ENCODE measurements at places on chromosomes 7 and 10.

DNA sequence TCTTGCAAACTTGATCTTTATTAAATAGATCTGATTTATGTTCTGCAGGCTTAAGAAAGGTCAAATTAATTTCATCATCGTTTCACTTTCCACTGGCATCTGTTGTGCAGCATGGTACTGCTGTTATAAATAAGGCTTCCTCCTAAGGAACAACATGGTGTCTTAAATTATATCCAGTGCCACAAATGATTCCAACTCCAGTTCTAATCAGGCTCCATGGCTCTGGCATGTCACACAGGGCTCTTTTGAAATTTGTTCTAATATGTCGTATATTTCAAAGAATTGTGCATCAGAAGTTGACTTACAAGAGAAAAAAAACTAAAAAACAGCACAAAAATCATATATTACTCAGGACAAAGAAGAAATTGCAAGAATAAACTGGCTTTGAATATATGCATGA, 1090.8 kb upstream of the CELF2 start:
- DNase-seq, result no peak

DNA sequence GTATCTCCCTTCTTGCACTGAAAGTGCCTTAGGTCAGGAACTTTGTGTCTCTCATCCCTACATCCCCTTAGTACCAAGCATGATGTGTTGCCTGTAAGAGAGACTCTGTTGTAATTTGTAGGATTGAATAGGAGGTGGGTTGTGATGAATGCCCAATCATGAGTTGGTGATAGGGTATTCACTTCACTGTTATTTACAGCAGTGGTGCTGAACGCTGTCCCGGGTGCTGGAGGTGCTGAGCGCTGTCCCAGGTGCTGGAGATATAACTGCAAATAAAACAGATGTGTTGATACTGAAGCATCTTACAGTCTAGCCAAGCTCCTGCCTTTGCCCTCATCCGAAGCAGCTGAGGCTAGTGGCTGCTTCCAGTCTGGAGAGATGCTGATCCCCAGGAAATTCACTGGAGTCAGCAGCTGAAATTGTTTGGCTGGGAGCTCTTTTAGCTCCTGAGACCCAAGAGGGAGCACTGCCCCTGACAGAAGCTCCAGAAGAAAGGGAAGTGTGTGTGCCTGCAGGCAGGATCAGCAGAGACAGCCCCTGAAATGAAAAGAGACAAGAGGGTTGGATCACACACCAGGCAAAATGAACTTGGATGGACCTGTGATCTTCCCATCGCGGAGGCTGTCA, 183.4 kb downstream of the SORCS3 start:
- peak; percentile 32 for DNase-seq

- no peak for DNase-seq
These were observed 195.5 kb downstream of the MBL2 start for GRCh38 chr10:52577047-52577446.

DNA sequence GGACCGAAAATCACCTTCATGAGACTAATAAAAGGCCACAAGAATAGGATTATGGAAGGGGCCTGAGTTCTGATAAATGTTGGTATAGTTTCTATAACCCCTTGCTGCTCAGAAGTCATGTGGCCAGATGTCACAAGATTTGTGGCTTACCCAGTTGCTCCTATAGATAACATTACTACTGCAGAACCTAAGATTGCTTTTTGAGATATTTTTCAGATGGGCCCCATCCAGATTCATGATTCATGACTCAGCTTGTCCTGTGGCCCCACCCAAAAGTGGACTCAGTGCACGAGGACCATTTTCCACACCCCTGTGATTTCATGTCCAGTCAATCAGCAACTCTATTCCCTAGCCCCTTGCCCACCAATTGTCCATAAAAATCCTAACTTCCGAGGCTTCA, 209.0 kb downstream of the ACTR3B start:
- DNase-seq, result no peak

- no peak for DNase-seq
These were observed 136.8 kb downstream of the LCOR start for GRCh38 chr10:96968682-96969423.

GRCh38 chr10:103627111-103627892, 133.8 kb downstream of the NEURL1 start:
- DNase-seq, result no peak

- no peak for DNase-seq
These were observed 336.8 kb downstream of the ARL4A start for GRCh38 chr7:13024121-13024674.

DNA sequence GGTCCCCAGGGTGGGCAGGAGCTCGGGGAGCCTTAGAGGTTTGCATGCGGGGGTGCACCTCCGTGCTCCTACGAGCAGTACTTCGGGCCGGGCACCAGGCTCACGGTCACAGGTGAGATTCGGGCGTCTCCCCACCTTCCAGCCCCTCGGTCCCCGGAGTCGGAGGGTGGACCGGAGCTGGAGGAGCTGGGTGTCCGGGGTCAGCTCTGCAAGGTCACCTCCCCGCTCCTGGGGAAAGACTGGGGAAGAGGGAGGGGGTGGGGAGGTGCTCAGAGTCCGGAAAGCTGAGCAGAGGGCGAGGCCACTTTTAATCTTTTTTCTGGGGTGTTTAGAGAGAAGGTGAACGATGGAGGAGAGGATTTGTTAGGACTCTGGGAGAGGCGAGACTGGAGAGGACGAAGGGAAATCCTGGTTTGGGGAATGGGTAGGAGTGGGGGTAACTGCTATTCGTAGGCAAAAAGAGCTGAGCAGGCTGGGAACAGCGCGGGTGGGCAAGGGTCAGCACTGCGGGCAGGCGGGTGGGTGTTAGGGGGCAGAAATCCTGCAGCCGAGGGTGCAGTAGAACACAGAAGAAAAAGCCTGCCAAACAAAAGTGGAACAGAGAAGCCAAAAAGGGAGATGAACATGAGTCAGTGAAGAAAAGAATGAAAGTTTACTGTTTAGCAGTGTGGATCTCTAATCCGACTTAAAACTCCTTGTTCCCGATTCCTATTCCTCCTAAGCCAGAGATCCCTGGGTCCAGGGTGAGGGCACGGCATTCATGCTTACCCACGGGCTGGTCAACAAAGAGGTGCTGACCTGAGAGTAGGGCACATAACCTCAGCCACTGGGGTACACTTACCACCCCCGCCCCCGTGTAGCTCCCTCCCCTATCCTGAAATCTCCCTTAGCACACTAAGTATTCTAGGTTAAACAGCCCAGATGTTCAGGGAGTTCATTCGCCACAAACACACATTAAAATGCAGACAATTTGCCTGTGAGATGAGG, 26.9 kb downstream of the PRSS2 start:
- peak; percentile 46 for DNase-seq

GRCh38 chr7:20116869-20117268, 100.3 kb downstream of the MACC1 start:
- DNase-seq, result no peak

DNA sequence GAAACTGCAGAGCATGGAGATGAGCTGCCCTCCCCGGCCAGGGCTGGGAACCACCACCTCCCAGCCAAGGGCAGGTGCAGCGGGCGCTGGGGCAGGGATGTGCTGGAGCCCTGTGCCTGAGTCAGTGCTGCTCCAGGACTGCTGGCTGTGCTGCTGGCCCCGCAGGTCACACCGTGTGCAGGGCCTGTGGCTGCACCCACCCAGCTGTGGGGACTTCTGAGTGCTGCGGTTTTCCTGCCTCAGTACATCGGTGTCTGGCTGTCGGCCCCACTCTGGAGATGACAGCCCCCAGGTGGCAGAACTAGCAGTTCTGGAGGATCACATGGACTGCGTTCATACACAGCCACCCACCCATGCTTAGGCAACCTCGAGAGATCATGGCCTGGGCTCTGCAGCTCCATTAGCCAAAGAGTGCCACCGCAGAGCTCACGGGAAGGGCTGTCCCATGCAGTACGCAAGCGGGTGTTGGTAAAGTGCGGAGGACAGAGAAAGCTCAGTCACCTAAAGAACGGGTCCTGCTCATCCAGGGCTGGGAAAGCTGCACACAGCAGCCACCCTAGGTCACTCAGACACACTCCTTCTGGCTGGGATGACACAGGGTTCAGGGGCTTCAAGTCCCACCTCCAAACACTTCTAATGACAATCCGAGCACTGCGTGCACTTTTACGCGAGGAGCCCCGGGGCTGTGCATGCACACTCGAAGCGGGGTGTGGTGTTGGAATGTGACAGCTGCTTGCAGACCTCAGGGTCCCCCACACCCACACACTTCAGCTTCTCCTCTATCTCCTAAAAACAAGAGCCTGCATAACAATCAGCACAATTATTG, 198.1 kb upstream of the PPP2R2D start:
- no peak for DNase-seq

DNA sequence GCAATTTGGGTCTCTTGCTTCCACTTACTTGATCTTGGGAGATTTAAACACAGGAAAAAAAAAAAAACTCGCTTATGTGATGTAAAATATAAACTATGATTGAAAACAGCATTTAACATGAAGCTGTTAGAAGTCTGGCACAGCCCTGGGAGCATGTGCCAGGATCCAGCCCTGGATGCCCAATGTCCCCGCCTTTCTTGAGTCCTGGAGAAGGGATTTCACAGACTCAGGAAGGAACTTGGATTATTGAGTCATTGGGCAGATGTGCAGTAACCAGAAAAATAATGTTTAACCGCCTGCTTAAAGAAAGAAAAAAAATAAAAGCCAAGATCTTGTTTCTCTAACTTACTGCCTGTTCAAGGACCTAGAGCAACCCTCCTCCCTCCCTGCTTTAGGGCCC, 3.7 kb upstream of the JCAD start:
- no peak for DNase-seq

GRCh38 chr10:33566426-33566825, 232.0 kb upstream of the NRP1 start:
- no peak for DNase-seq

DNA sequence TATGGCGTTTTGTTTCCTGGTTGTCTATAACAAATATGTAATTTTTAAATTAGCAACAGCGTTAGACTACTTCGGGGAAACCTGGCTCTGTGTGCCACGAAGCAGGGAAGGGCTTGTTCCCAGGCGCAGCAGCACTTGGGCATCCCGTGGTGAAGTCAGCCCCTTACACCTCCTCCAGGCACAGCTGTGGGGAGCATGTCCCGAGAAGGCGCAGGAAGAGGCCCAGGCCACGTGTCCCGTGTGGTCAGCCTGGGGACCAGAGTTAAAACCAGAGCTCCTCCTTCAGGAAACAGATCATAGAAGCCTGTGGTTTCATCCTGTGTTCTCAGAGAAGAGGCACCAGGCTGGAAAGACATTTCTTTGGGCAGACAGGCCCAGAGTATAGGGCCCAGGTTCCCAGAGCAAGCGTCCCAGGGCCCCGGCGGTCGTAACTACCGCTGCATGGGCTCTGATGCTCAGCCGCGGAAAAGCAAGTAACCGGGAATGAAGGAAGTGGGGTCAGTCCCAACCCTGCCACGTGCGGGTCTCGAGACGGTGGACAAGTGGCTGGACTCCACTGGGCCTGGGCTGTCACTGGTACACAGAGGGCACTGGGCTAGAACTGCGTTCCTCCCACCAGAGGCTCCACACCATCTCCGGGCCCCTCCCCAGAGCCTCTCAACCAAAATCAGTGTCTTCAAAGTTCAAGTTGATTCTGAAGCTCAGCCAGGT, 7.1 kb downstream of the NUDT1 start:
- peak; percentile 63 for DNase-seq

DNA sequence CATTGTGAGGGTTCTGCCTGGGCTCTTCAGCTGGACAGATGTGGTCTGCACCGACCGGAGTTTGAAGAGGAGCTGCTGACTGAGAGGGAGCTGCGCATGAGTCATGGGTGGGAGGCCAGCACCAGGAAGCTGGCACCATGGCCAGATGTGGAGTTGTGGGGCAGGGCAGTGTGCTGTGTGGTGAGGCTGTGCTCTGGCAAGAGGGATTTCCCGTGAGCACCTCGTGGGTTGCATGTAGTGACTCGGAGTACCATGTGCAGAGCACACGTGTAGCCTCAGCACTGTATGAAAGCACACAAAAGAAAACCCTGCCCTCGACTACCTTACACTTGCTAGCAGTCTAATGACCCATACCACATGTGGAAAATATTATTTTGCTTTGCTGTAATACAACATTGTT, 103.4 kb downstream of the WNT2 start:
- no peak for DNase-seq

- no peak for DNase-seq
These were observed 11.5 kb upstream of the SGMS1 start for GRCh38 chr10:50635286-50635685.

GRCh38 chr7:131074043-131074442, 253.6 kb upstream of the MKLN1 start:
- no peak for DNase-seq

GRCh38 chr7:85748861-85749260, 562.0 kb upstream of the SEMA3D start:
- no peak for DNase-seq

DNA sequence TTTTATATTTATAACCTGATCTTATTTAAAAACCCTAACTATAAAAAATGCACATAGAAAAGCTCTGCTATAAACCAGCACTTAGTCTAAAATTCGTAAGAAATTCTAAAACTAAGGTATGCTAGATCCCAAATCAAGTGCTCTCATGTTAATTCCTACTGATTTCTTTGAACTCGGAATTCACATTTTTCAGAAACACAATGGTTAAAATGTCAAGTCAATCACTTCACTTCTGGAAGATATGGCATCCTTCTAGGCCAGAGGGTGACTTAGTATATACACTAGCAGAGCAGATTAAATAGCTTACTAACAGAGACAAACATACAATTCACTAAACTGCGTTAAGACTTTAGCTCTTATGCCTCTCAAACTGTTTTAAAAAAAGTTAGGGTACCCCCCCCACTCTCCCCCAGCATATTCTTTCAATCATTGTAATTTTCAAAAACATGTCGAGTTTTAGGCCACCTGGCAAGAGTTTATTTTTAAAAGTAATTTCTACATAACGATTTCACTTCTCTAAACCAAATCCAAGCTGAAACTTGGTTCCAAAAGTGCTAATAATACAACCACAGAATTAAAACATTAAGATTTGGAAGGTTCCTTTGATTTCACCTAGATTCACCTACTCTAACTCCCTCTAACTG, 129.4 kb downstream of the NRBF2 start:
- no peak for DNase-seq

DNA sequence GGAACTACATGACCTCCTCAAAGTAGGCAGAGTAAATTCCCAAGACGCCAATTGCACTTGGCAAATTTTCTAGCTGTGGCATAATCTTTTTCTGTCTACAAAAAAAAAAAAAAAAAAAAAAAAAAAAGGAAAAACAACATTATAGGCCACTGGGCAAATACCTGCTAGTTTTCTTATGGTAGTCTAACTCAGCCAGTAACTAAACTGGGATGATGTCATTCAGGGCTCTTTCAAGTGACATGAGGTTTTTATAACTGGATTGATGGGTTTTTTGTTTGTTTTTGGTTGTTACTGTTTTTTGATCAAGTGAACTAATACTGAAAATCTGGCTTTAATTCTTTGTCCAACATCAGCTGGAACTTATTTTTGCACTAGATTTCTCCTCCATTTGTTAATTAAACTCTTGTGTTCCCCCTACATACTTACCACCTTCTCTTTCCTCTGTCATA, 7.4 kb upstream of the VIM start:
- DNase-seq, result no peak

GRCh38 chr7:90663176-90663575, 67.1 kb downstream of the CDK14 start:
- DNase-seq, result no peak

GRCh38 chr10:21165489-21165888, 268.4 kb upstream of the NEBL start:
- no peak for DNase-seq

- no peak for DNase-seq
These were observed 30.0 kb downstream of the PRLHR start for GRCh38 chr10:118565301-118566075.

- no peak for DNase-seq
These were observed 9.8 kb upstream of the DLX6 start for GRCh38 chr7:96995406-96996110.

Data from activated naive CD8-positive, alpha-beta T cell treated with anti-CD3 and anti-CD28 coated beads, Interleukin-2, amount 10 ng/mL, durations not matched to agents 7 days and 5 days (primary cell).